Epithelial cell of proximal tubule (primary cell): ENCODE measurements at places on chromosomes 6 and 20. TPM values are rescaled to one million over a fixed set of nuclear protein-coding genes. Genes with fewer than 3 reads are reported as not detected.

The RIPOR3 gene
- 0.29 and 1.8 TPM in 2 replicates for total RNA-seq

The PRSS35 gene
- total RNA-seq: 0.06 and 0.14 TPM in 2 replicates

The RPS6KA2 gene
- 16.1 and 20.8 TPM in 2 replicates for total RNA-seq

The HLA-DQB1 gene
- 0.51 and 0.58 TPM in 2 replicates for total RNA-seq

The KCNK16 gene
- not detected in 2 replicates for total RNA-seq

The MYCT1 gene
- total RNA-seq: not detected in 2 replicates

The NOX3 gene
- 0.07 TPM in 1 of 2 replicates, not detected in the other for total RNA-seq

The MAS1 gene
- not detected in 2 replicates for total RNA-seq

The SAMD3 gene
- not detected in 2 replicates for total RNA-seq

The MATN4 gene
- not detected in 2 replicates for total RNA-seq

The SLX4IP gene
- 2.2 and 2.6 TPM in 2 replicates for total RNA-seq
